ENCODE measurements at places on chromosomes 4 and X. TPM values are rescaled to one million over a fixed set of nuclear protein-coding genes. Genes with fewer than 3 reads are reported as not detected.

TSPAN7 gene
- polyA plus RNA-seq = 0.22 TPM

COPS4 gene
- 64.0 TPM for polyA plus RNA-seq

MAGEB16 gene
- not detected for polyA plus RNA-seq

PNMA6A gene
- 0.29 TPM for polyA plus RNA-seq

FGFBP2 gene
- polyA plus RNA-seq = 99.3 TPM

NLGN4X gene
- polyA plus RNA-seq = 0.21 TPM

TMEM31 gene
- not detected for polyA plus RNA-seq
